ENCODE measurements at places on chromosomes 6 and 20.

GRCh38 chr6:51753635-51754034 lies 333.8 kb downstream of the PKHD1 start:
- DNase-seq: peak; percentile 78

GRCh38 chr6:119308048-119308570 lies 41.5 kb downstream of the MAN1A1 start:
- no peak for DNase-seq

DNA sequence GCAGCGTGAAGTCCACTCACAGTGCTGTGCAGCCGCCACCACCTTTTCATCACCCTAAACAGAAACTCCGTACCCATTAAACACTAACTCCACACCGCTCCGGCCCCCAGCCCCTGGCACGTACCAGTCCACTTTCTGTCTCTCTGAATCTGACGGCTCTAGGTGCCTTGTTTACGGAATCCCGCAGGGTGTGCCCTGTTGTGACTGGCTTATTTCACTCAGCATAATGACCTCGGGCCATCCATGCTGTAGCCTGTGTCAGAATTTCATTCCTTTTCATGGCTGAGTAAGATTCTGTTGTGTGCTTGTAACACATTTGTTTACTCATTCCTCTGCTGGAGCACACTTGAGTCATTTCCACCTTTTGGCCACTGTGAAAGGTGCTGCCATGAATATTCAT lies 18.0 kb downstream of the TCFL5 start:
- DNase-seq: no peak

GRCh38 chr6:124679387-124679786 lies 282.9 kb upstream of the RNF217 start:
- no peak for DNase-seq

GRCh38 chr6:44151348-44152108 lies 7.1 kb upstream of the CAPN11 start:
- peak; percentile 92 for DNase-seq

DNA sequence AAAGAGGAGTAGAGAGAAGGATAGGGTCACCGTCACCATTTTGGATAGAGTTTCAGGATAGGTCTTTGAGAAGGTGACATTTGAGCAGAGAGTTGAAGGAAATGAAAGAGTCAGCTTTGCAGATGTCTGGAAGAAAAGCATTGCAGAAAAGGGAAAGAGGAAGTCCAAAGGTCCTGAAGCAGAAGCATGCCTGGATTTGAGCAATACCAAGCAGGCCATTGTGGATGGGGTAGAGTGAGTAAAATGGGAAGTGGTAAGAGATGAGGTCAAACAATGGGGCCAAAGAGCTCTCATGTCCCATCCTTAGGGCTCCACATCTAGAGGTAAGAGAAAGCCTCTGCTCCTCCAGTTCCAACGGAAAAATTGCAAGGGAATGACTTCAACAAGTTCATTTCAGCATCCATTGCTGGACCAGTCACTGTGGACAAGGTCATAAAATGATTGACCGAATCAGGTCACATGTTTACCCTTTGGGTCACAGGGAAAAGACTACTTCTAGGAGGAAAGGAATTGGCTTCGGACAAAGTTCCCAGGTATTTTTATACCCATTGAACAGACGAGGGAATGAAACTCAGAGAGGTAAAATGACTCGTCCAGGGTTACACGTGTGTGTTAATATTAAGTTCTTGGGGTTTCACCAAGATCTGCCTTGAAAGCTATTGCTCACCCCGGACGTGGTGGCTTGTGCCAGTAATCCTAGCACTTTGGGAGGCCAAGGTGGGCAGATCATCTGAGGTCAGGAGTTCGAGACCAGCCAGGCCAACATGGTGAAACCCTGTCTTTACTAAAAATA lies 6.6 kb upstream of the SAMHD1 start:
- DNase-seq: no peak
